ENCODE measurements at places on chromosomes 4 and X.

DNA sequence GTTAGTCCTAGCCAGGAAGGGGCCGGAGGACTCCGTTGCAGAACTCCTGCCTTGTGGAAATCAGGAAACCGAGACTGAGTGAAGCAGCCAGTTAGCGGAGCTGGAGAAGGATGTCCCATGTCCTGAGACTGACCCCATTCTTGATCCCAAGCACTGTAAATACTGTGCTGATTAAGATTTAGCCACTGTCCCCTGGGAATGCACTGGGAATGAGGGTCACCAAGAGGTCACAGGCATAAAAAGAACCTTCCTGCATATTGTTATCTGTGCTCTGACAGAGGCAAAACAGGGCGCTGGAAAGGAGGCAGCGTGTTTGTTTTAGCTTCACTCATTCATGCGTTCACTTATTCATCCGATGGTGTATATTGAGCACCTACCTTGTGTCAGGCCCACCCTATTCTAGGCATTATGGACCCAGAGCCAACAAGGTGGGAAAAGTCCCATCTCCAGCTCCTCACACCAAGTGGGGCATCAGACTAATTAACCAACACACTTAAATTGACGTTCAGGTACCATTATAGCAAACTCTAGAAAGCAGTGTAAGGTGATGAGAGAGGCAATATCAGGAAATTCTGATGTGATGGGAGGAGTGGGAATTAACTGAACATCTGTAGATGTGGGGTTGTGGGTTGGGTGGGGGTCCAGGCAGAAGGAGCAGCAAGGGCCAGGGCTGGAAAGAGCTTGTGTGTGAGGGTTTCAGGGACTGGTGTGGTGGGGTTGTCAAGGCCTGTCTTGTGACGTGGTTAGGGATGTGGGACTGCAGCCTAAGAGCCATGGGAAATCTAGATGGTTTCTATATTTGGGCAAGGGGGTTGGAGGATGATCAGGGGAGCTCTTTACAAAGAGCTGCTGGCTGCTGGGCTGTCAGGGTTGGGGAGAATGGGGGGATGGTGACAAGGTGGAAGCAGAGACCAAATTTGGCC lies 10.6 kb upstream of the SLC2A9 start:
- DNase-seq = no peak

- no peak for DNase-seq
Measured at GRCh38 chr4:176230836-176231235, 35.5 kb upstream of the SPATA4 start.

- DNase-seq = no peak
Measured at GRCh38 chrX:54824722-54825121, 17.2 kb downstream of the MAGED2 start.

DNA sequence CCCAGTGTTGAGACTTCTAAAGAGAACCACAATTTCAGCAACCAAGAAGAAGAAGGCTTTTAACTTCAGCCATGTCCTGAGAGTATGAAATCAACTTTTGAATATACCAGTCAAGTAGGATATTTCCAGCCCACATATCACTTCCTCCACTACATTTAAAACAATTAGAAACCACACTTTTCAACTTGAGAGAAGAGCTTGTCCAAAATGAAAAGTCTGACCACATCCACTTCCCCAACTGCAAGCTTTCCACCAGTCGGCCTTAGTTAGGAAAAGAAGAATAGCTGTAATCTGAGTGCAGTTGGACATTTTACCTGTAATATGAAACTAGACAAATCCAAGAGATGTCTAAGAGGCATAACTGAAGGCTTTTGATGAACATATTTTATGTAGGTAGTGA lies 101.9 kb upstream of the SLC7A11 start:
- no peak for DNase-seq

All from NCI-H146 (cell line).